NCI-H1417 (cell line): ENCODE measurements at places on chromosomes 2 and 18.

GRCh38 chr2:55581435-55581834 lies 36.0 kb downstream of the PPP4R3B start:
- DNase-seq, result no peak

DNA sequence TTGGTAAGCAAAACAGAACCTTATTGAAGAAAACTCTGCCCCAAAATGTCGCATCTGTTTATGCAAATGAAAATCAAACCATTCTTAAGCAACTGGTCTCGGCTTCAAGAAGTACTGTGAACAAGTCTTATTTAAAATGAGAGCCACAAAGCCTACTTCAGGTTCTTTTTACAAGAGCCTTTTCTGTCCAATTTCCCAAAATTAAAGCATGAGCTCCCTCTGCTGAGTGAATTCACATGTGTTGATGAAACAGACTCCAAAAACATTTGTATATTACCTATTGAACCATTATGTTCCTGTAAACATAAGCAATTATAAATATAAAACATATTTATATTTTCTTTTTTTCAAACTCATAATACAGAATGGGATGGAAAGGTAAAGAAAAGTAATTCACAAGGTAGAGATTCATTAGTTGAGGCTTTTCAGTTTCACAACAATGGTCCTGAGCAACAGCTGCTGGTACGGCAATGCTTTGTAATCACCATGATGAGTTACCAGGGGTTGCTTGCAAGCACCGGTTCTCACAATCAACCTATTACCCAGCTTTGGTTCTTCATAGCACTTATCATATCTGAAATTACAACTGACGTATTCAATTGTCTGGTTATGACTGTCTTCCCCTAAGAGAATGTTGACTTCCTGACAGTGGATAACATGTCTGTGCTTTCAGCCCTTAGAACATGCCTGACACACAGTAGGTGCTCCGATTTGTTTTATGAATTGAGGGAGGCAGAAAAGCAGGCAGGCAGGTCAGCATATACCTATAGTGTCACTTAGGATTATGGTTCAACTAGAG lies 108.4 kb upstream of the BZW1 start:
- peak; percentile 47 for DNase-seq

GRCh38 chr18:3218819-3219218 lies 949 bp downstream of the MYOM1 start:
- DNase-seq, result no peak

DNA sequence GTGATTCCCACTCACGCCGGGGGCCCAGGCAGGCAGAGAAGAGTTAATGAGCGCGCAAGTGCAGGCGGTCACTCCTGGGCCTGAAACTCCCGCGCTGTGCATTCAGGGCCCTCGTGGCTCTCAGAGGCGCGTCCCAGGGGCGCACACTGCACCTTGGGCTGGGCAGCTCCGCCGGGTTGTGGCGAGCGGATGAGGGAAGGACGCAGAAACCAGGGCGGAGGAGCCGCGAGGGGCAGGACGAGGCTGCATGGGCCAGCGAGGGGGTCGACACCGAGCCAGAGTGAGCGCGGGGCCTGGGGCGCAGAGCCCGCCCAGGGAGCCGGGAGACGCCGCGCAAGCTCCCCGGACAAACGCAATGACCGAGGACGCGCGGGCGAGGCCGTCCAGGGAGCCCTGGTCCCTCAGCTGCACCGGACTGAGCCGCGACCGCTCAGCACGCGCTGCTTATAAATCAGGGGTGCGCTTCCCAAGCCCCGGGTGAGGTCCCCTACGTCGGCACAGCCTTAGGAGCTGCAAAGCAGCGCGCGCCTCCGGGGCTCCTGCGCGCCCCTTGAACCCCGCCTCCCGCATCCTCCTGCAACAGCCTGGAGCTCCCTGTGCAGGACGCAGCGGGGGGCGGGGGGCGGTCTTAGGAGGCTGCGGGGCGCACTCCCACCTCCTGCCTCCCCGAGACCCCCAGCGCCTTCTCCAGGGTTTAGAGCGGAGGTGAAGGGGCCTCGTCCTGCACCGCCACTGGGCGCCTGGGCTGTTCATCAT lies 180.2 kb upstream of the ALKAL2 start:
- DNase-seq, result no peak

- DNase-seq, result peak; percentile 93
Observed at GRCh38 chr2:9769171-9770005, 73.9 kb upstream of the TAF1B start.

DNA sequence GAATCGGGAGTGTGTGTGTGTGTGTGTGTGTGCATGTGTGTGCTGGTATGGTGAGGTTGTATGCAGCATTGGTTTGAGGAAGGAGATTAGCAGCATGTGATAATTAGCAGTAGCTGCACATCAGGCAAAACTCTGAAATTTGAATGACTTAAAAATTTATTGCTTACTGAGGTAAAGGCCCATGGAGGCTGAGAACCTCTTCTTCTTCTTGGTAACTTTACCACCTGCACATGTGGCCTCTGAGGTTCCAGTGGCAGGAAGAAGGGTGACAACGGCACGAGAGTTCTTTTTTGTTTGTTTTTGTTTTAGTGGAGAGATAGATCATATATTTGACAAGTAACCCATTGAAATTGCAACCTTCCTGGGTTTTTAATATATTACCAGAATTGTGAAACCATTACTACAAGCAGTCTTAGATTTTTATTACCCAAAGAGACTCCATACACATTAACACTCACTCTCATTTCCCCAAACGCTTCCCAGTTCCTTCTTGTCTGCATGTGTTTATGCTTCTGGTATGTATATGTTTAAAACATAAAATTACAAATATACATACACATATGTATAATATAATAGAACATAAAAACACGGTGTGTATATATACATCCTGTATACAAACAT lies 292.1 kb downstream of the PTGR3 start:
- DNase-seq, result no peak

- peak; percentile 67 for DNase-seq
Observed at GRCh38 chr2:219497495-219498279, 1.0 kb upstream of the GMPPA start.

DNA sequence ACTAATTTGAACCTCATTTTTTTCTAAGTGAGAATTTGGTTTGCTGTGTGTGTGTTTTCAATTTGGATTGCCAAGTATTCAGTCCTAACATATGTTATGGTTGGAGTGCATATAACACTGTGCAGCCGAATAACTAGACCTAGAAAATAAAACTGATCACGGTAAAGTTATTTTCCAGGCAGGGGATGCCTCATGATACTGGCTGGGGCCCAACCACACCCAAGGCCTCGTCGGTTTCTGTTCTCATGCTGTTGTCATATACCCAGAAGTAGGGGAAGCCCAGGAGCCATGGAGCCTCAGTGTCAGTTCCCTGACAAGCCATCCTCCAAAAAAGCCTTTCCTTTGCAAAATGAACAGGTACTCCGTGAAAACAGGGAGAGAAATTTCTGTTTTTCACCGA lies 160.2 kb downstream of the GBX2 start:
- no peak for DNase-seq

DNA sequence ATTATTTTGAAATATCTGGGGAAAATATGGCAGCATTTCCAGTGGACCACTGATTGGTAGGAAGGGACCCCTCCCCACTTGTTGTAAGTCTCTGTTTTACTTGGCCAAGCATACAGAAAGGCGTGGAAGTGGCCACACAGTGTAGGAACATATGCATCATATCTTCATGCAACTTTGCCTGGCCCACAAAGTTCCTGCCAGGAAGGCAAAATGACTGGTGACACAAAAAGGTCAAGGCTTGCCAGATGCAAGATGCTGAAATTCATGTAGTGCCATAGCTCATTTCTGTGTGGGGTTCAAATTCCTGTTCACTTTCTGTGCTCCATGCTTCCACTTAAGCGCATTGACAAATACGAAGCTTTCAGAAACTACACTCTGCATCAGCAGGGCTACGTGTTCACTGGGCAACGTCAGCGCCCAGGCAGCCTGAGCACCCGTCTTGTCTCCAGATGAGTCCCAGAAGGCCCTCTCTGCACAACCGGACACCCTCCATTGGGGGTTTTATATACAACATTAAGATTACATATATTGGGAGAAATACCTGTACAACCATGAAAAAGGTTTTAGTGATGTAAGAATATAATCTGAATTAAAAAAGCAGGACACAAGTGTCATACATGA lies 3.6 kb downstream of the DYNC2LI1 start:
- no peak for DNase-seq

GRCh38 chr2:190812506-190813294 lies 67.9 kb upstream of the GLS start:
- no peak for DNase-seq

GRCh38 chr2:96874198-96874831 lies 4.4 kb upstream of the SEMA4C start:
- no peak for DNase-seq

DNA sequence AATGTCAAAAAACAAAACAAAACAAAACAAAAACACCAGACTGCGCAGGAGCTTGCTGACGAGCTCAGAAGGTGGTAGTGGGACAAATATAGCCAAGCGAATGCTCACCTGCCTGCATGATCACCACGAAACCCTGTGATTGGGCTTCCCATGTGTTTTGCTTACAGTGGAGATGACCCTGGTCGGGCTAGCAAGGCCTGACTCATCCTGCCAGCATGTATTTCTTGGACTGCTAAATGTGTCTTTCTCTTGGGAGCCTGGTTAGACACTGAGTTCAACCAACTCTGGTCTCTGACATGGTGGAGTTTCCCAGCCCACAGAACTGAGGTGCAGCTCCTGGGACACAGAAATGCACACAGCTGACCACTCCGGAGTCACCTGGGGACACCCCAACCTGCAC lies 30.7 kb upstream of the DUSP2 start:
- DNase-seq, result no peak

DNA sequence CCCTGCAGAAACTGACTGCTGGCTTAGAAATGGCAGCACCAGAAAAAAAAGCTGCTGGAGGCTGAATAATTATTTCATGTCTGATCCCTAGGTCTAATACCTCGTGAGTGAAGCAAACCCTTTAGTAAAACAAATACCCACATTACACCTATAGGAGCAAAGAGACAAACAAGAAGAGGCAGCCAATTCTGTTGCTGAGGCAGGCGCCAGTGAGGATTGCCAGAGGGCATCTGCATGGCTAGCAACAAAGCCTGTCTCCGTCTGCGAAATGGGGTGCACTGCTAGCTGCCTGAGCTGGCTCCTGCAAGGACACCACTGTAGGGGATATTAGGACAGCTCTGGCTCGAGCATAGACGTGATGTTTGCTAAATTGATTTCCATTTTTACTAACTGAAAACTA lies 509.7 kb downstream of the TDRD15 start:
- peak; percentile 52 for DNase-seq

- no peak for DNase-seq
Observed at GRCh38 chr2:97726261-97727064, 13.1 kb downstream of the ZAP70 start.
